ENCODE measurements at places on chromosomes 5 and 9. TPM values are rescaled to one million over a fixed set of nuclear protein-coding genes. Genes with fewer than 3 reads are reported as not detected.

- no peak for DNase-seq
Measured at GRCh38 chr5:127683008-127683407, 20.2 kb upstream of the CCDC192 start.

GRCh38 chr5:172185096-172185461 is 2.9 kb downstream of the STK10 start:
- DNase-seq = no peak

- no peak for DNase-seq
Measured at GRCh38 chr5:123817267-123817666, 305.3 kb downstream of the CSNK1G3 start.

DNA sequence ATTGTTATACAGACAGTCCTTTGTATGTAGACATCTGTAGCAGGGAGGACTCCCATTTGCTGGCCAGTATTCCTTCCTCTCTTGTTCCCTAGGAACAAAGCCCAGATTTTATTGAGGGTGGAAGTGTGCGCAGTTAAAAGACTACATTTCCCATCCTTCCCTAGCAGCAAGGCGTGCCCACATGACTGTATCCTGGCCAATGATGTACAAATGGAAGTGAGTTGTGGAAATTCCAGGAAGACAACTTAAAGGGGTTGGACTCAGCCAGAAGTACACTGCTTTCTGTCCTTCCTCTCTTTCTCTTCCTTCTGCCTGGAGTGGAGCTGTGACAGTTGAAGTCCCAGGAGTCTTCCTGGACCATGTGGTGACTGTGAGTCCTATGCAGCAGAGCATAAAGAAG is 89.0 kb downstream of the HRH2 start:
- peak; percentile 1 for DNase-seq

- no peak for DNase-seq
Measured at GRCh38 chr9:135365013-135365768, 114.4 kb upstream of the PPP1R26 start.

DNA sequence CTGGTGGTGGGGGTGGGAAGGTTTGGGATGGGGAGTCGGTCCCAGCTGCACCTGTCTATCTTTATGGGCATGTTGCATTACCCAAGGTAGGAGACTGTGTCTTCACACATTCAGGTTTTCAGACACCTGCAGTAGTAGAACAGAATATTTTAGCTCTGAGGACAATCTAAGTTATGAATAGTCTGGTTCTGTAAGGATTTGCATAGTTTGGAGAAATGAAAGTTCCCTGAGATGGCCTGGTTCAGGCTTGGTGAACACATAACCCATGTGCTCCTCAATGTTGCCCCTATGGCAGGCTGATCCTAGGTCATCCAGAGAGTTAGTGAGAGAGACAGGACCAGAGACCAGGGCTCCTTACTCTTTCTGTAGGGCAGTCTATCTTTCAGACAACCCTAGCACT is 20.7 kb downstream of the TNFSF8 start:
- no peak for DNase-seq

- DNase-seq = no peak
Measured at GRCh38 chr9:87722393-87723088, 3.4 kb upstream of the CTSL start.

GRCh38 chr5:32315221-32316014 is 2.7 kb upstream of the MTMR12 start:
- no peak for DNase-seq

- DNase-seq = peak; percentile 18
Measured at GRCh38 chr5:110414360-110414759, 312.1 kb downstream of the TMEM232 start.

DNA sequence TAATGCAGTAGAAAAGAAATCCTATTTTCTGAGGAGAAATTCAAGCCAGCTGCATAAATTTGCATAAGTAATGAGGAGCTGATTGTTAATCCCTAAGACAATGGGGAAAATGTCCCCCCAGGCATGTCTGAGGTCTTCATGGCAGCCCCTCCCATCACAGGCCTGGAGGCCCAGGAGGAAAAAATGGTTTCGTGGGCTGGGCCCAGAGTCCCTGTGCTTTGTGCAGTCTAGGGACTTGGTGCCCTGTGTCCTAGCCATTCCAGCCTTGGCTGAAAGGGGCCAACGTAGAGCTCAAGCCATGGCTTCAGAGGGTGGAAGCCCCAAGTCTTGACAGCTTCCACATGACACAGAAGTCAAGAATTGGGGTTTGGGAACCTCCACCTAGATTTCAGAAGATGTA is 357.5 kb downstream of the SPATA31D1 start:
- no peak for DNase-seq

DNA sequence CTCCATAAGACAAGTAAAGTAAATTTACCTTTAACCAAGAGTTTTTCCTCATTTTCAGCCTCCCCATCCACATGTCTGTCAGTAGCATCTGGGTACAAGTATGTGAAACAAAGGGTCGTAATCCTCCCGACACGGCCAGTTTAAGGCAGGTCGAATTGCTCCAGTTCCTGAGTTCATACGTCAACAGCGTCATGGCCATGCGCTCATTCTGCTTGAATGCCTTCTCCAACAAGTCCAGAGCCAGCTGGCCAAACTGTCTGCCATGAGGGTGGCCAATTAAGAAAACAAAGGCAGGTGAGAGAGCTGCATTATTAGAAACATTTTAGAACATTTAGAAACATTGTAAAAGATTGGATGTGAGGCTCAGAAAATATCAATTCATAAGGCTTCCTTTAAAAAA is 87.5 kb downstream of the TRPM6 start:
- no peak for DNase-seq

GRCh38 chr5:93340881-93341280 is 240.1 kb downstream of the NR2F1-AS1 start:
- DNase-seq = no peak

DNA sequence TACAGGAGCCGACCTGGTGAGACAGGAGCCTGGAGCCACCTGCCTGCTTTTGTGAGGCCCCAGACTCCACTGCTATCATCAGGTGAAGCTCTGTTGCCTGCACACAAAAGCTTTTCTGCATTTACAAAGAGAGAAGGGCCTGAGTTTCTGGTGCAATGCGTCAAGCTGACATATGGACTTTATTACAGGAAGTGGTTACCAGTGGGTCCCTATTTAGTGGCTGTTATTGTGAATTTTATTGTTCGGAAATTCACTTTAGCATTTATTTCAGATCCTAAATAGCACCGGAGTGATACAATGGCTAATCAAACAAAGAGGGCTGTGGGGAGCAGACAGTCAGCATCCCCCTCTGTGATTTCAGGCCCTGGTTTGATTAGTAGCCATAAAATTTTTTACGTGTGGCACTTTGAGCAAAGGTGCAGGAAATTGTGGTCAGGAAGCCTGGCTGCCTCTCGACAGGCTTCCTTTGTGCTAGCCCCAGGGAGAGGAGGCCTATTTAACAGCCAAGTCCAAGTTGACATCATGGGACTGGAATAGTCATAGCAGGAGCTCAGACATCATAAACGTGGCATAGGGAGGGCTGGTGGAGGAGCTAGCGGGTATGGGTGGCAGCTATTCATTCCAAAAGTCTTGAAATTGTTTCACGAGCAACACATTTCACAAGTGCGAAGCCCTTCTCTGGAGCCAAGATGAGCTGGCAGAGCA is 8.4 kb downstream of the TGFBI start:
- peak; percentile 99 for DNase-seq

GRCh38 chr9:137757139-137757538 is 120.4 kb upstream of the CACNA1B start:
- no peak for DNase-seq

- no peak for DNase-seq
Measured at GRCh38 chr5:978054-978453, 30.5 kb upstream of the NKD2 start.

PDZD2 gene
- total RNA-seq = 2.2 TPM

NUP214 gene
- 64.2 TPM for total RNA-seq

IFNB1 gene
- total RNA-seq = not detected

CNTNAP3 gene
- not detected for total RNA-seq

INSL6 gene
- not detected for total RNA-seq

CTSL gene
- 17.0 TPM for total RNA-seq

PCDHA9 gene
- 0.37 TPM for total RNA-seq

ZNF366 gene
- not detected for total RNA-seq

RNF224 gene
- 0.17 TPM for total RNA-seq

AKNA gene
- total RNA-seq = 28.8 TPM

CYFIP2 gene
- total RNA-seq = 17.2 TPM

NEUROG1 gene
- total RNA-seq = not detected
